Peyer's patch (tissue), 4 donors: ENCODE measurements at places on chromosomes 6 and 20. TPM values are rescaled to one million over a fixed set of nuclear protein-coding genes. Genes with fewer than 3 reads are reported as not detected.

Gene THEMIS
- 4.2 TPM for total RNA-seq

- no peaks in the 10 kb centered on the region for H3K27me3 ChIP-seq
- no peak for DNase-seq
- H3K4me1 ChIP-seq: no peaks in the 10 kb centered on the region
- no peaks in the 10 kb centered on the region for H3K36me3 ChIP-seq
- no peak overlapping the region for H3K27ac ChIP-seq
Measured at GRCh38 chr6:81214414-81215091, 537.9 kb downstream of the TENT5A start.

- no peaks in the 10 kb centered on the region for H3K4me1 ChIP-seq
- DNase-seq: no peak
- H3K4me3 ChIP-seq: no peak overlapping the region
- H3K27me3 ChIP-seq: no peaks in the 10 kb centered on the region
- no peak overlapping the region for H3K27ac ChIP-seq
- H3K36me3 ChIP-seq: no peaks in the 10 kb centered on the region
Measured at GRCh38 chr6:148973538-148974208, 226.8 kb downstream of the UST start.

Gene MUC22
- not detected for total RNA-seq

DNA sequence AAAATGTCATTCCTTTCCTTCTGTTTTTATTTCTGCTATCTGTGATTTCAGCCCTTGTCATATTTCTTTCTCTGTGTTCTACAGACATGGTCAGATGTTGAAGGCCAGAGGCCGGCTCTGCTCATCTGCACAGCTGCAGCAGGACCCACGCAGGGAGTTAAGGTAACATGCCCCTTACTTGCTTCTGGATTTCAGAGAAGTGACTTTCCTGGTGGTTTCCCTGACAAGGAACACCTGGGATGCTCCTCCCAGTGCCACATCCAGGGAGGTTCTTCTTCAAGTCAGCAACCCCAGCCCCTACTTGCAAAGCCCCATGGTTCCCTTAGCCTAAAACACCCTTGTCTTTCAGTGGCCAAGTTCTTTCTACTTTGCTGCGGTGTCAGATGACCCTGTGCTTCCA is 41.3 kb downstream of the CDH26 start:
- H3K4me1 ChIP-seq: no peaks in the 10 kb centered on the region
- H3K27me3 ChIP-seq: no peaks in the 10 kb centered on the region
- no peaks in the 10 kb centered on the region for H3K36me3 ChIP-seq
- no peak for DNase-seq
- H3K27ac ChIP-seq: no peak overlapping the region

DNA sequence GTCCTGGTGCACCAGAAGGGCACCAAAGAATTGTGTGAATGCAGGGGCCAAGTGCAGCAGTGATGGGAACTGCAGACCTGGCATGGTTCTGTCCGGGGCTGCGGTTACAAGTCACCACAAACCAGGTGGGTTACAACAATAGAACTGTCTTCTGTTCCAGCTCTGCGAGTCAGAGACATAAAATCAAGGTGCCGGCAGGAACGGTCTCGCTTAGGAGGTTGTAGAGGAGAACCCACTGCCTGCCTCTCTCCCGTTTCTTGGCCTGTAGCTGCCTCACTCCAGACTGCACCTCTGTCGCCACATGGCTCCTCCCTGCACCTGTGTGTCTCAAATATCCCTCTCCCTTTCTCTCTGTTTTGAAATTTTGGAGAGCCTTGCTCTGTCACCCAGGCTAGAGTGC is 143.3 kb downstream of the TAF4 start:
- H3K27me3 ChIP-seq: no peaks in the 10 kb centered on the region
- H3K36me3 ChIP-seq: no peaks in the 10 kb centered on the region
- no peak overlapping the region for H3K4me3 ChIP-seq
- no peak overlapping the region for H3K27ac ChIP-seq
- H3K4me1 ChIP-seq: no peaks in the 10 kb centered on the region

Gene HLA-DQA1
- not detected for total RNA-seq
